ENCODE measurements at places on chromosomes 5 and 9.

DNA sequence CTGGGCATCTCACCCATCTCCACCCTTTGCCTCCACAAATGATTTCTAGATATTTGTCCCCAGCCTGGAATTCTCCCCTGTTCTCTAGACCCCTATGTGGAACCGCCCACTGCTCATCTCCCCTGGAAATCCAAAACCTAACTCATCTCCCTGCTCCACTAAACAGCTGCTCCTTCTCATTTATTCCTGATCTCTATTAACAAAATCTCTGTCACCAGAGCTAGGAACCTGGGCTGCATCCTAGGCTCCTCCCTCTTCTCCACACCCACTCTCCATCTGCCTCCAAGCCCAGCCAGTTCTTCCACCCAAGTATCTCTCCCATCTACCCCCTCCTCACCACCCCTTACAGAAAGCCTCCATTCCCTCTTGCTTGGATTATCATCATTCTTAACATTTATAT lies 24.0 kb upstream of the SYNPO start:
- no peak for DNase-seq

GRCh38 chr9:123852403-123852802 lies 77.5 kb downstream of the DENND1A start:
- no peak for DNase-seq

- no peak for DNase-seq
These were observed 127.0 kb downstream of the SAXO1 start for GRCh38 chr9:18905883-18906629.

- DNase-seq, result no peak
These were observed 5.1 kb upstream of the HSPA5 start for GRCh38 chr9:125246261-125246667.

GRCh38 chr9:137530331-137530730 lies 19.9 kb downstream of the PNPLA7 start:
- DNase-seq, result no peak

All from activated CD4-positive, alpha-beta T cell treated with anti-CD3 and anti-CD28 coated beads for 1 hour (primary cell).